ENCODE measurements at places on chromosomes 2 and 18.

DNA sequence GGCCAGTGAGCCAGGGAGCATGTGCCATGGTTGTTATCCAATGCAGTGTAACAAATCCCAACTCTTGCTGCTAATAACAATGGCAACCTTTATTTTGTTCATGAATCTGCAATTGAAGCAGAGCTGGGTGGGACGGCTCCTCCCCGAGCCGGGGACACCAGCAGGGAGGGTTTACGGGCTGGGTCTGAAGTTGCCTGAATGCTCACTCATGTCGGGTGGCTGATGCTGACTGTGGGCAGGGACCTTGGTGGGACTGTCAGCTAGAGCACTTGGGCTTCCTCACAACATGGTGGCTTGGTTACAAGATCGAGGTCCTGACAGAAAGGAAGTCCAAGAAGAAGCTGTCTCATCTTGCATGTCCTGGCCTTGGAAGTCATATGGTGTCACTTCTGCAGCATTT lies 264.5 kb downstream of the NDUFA10 start:
- no peak for DNase-seq

DNA sequence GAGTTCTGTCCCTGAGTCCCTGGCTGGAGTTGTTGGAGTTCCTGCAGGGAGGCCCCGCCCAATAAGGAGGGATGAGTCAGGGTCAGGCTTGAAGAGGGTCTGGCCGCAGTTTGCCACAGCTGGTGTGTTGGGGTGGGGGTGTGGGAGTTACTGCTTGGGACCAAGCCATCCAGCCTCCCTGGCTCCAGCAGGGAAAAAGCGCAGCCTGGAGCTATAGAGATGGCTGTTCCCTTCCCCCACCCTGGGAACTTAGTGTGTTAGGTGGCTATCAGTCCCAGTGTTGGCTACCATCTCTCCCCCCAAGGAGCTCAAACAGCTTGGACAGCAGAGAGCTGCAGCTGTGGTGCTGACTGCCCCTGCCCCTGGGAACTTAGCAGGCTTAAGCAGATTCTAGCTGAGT lies 13.2 kb upstream of the TANK start:
- DNase-seq, result no peak

GRCh38 chr2:18522484-18523146 lies 37.8 kb downstream of the RDH14 start:
- DNase-seq, result no peak

- DNase-seq, result no peak
These were observed 31.8 kb downstream of the ARHGAP25 start for GRCh38 chr2:68766376-68766845.

DNA sequence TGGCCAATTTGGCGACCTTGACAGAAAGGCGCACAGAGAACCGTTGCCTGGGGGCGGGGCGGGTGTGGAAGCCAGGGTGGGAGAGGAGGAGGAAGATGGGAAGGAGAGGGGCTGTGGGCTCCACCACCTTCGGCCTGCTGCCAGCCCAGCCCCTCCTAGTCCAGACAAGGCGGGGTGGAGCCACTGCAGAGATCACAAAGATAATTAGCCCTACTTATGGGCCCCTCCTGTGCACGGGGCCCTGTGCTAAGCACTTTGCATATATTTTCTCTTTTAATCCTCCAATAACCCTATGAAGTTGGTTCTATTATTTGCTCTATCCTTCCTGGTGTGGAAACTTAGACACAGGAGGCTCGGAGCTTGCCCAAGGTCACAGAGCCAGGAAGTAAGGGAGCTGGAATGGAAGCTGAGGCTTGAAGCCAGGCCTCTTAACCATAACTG lies 13.7 kb upstream of the ECEL1 start:
- DNase-seq, result no peak

GRCh38 chr2:101762451-101763171 lies 65.1 kb downstream of the MAP4K4 start:
- no peak for DNase-seq

GRCh38 chr2:165522719-165523118 lies 53.2 kb downstream of the CSRNP3 start:
- no peak for DNase-seq

GRCh38 chr2:27324720-27325119 lies 1.8 kb upstream of the MPV17 start:
- no peak for DNase-seq

GRCh38 chr18:61549416-61549815 lies 216.2 kb downstream of the CDH20 start:
- no peak for DNase-seq

- DNase-seq, result no peak
These were observed 38.1 kb upstream of the DAPL1 start for GRCh38 chr2:158756976-158757375.

- DNase-seq, result no peak
These were observed 181.3 kb downstream of the CTIF start for GRCh38 chr18:48719974-48720654.

GRCh38 chr18:1002653-1003178 lies 98.0 kb downstream of the ADCYAP1 start:
- DNase-seq, result no peak

GRCh38 chr18:69226971-69227370 lies 173.7 kb upstream of the DOK6 start:
- no peak for DNase-seq

GRCh38 chr2:67083951-67084350 lies 313.2 kb upstream of the ETAA1 start:
- DNase-seq, result no peak

- DNase-seq, result no peak
These were observed 422.2 kb upstream of the MC4R start for GRCh38 chr18:60794802-60795201.

DNA sequence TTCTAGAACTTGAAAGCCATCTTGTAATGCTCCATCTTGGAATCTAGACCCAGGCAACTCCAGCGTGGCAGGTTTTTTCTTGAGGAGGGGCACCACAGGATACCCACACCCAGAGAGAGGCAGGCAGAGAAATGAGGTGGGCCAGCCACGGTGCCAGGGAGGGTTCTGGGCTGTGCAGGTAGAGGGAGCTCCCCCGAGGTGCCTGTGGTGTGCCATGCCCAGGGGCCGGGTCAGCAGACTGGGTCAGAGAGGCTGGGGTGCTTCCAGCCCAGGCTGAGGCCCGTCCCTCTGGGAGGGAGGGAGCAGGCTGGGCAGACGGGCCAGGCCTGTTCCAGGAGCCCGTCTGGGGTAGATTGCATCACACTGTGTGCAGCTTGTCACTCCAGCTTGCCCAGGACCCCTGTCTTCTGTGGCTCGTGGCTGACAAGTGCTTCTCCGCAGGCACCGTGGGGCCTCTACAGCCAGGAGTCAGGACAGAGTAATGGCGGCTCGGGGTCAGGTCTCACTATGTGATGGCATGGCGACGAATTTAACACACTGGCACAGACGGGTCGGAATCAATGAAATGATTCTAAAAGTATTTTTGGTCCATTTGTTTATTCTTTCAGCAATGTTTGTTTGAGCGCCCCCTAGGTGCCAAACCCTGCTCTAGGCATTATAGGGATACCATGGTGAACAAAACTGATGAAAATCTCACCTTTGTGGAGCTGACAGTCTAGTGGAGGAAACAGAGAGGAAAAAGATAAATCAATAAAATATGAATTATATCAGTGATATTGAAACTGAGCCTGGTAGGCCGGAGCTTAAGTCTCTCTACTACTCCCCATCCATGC lies 144.0 kb downstream of the ACOXL start:
- DNase-seq, result no peak

- no peak for DNase-seq
These were observed 134.2 kb upstream of the PIK3C3 start for GRCh38 chr18:41820784-41821183.

DNA sequence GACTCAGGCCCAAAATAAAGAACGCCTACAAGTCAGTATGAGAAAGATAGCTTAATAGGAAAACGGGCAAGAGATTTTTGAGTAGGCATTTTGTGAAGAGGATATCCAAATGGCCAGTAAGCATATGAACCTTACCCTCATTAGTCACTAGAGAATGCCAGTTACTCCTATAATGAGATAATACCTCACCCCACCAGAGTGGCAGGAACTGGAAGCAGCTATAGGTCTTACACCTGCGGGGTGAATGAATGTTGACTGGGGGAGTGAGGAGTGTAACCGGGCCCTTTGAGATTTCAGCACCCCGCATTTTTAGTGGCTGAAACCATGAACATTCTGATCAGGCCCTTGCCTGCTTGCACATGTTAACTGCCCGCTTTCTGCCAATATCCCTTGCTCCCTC lies 7.5 kb upstream of the PTPN2 start:
- DNase-seq, result no peak

DNA sequence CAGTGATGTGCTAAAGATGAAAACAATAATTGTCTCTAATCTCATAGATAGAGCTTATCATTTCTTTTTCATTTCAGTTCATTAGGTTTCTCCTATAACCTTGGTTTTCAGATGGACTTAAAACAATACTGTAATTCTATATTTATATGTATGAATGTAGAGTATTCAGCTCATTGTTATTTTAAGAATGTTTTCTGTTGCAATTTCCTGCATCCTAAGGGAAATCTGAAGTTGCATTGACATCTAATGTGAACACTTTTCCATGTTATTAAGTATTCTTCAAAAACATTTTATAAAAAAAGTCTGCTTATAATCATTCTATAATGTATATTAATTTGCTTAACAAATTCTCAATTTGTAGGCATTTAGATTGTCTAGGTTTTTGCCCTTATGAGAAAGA lies 288.9 kb downstream of the XIRP2 start:
- no peak for DNase-seq
